Effector CD8-positive, alpha-beta T cell (primary cell): ENCODE measurements at places on chromosomes 3 and 15.

GRCh38 chr3:180631317-180631716 is 29.4 kb downstream of the TTC14 start:
- no peak for DNase-seq

- no peak for DNase-seq
These were observed 6.4 kb downstream of the TLR9 start for GRCh38 chr3:52218937-52219650.

DNA sequence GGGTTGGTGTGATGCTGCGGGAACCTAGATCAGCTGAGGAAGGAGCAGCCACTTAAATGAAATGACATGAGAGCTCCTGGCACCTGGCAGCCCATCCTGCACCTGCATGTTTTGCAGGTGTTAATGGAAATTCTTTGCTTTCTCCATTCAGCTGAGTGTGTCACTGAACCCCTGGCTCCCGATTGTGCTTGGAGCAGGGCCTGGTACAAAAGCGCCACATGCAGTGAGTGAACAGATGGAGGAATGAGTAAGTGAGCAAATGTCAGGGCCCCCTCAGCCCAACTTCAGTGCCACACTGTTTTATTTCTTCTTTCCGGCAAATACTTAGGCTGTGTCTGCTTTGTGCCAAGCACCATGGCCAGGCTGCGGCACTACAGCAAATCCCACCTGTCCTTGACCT is 132.2 kb downstream of the ASB7 start:
- DNase-seq, result no peak

DNA sequence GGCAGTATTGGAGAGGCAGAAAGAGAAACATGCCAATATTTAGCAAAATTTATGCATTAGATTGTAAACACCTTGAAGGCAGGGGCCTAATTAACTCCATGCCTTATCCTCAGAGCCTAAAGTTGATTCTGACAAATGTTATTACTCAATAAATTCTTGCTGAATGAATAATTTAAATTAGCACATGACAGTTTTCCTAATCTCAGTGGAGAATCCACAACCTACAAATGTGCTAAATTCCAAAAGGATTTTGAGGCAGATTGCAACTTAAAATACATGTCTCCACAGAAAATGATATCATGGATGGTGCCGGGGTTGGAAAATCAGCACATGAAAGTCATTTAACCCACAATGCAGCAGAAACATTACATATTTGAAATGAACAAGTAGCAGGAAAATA is 41.1 kb upstream of the NANOGP8 start:
- DNase-seq, result no peak

- DNase-seq, result no peak
These were observed 338.1 kb downstream of the EFHB start for GRCh38 chr3:19595884-19596283.

DNA sequence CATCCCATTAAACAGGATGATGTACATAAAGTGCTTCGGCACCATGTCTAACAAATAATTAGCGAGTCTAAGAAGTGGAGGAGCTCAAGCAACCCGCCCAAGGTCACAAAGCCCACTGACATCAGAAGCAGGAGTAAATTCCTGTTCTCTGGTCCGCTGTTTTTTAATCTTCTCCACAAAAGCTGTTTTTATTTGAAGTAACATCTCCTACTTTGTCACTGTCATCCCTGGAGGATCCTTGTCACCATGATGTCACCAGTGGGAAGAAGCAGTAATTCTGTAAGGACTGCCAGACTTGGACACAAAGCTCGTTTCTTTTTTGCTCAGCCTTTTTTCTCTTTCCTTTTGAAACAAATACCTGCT is 216.2 kb downstream of the STT3B start:
- no peak for DNase-seq

DNA sequence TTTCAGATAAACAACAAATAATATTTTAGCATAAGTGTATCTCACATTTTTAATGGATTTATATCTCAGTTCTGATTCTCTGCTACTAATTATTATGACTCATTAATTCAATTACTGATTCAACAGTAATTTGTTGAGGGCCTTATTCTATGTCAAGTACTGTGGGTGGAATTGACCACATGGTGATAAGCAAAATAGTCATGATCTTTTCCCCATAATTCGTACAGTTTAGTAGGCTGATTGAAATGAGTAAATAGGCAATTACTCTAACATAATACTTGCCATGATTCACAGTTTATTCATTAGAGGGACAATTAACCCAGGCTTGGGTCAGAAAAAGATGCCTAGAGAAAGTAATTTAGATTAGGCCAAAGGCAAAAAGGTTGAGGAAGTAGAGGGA is 60.9 kb upstream of the SLC4A7 start:
- no peak for DNase-seq

- DNase-seq, result no peak
These were observed 42.9 kb upstream of the APH1B start for GRCh38 chr15:63234451-63234870.

GRCh38 chr3:140834266-140835037 is 107.2 kb upstream of the SLC25A36 start:
- no peak for DNase-seq

- DNase-seq, result no peak
These were observed 3.5 kb upstream of the ITGB5 start for GRCh38 chr3:124890573-124891190.

GRCh38 chr3:78957456-78957855 is 810.3 kb downstream of the ROBO1 start:
- DNase-seq, result no peak

DNA sequence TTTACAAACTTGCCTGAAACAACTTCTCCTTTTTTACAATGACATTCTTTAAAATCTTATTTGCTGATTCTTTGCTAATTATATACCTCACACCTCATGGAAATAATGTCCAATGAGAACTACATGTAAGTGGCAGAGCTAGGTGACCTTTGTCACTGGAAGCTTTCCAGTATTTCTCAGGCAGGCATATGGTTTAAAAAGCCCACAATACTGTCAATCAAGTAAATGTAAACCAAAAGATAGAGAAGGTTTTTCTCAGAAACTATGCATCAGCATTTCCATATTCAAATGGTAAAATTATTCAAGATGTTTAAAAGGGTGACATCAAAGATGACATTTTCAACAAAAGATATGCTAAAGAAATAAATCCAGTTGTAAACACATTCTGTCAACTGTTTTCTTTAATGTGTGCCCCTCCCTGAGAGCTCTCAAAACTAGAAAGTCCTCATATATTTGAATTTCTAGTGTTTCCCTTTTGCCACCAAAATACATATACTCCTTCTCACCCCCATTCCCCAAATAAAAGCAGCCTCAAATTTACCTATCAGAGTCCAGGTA is 10.1 kb upstream of the STRIT1 start:
- DNase-seq, result no peak

DNA sequence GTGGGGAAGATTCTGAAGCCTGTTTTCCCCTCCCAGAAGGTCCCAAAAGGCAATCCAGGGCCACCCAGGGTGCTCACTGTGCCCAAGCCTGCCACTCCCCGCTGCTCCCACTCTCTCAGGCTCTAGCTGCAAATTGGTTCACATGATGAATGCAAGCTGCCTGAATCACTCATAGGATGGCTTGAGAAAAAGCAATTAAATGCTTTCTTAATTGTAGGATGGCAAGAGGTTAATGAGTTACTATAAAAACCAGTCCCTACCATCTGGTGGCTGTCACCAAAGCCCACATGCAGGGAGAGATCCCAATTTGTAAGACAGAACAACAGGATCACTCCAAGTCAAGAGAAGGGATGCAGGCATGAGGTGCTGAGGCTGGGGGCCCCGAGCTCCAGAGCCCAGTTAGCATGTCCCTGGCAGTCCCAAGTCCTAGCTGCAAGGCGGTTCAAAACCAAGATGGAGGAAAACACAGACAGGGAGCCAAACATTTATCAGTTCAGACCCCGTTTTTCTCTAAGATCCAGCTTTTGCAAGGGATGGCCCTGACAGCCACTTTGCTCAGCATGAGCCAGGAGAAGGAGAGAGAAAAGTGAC is 207.1 kb downstream of the UACA start:
- no peak for DNase-seq

GRCh38 chr3:115698851-115699591 is 75.7 kb downstream of the GAP43 start:
- no peak for DNase-seq

- no peak for DNase-seq
These were observed 21.3 kb downstream of the ATP13A5 start for GRCh38 chr3:193357291-193357690.

DNA sequence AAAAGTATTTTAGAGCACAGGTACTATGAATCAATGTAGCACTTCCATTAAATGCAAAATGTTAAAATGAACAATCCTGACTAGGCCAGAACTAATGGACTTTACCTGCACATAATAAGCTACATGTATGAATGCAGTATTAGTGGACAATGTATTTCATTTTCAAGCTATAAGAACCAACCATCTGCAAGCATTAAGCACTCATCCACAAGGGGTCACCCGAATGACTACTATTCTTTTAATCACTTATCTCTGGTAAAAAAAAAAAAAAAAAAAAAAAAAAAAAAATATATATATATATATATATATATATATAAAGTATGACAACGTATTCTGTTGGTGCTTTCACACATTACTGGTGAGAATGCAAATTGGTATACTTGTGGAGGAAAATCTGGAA is 7.2 kb downstream of the HERC1 start:
- DNase-seq, result no peak

- DNase-seq, result no peak
These were observed 18.1 kb upstream of the RAF1 start for GRCh38 chr3:12681943-12682390.

GRCh38 chr3:168081171-168081771 is 14.5 kb downstream of the GOLIM4 start:
- DNase-seq, result no peak

DNA sequence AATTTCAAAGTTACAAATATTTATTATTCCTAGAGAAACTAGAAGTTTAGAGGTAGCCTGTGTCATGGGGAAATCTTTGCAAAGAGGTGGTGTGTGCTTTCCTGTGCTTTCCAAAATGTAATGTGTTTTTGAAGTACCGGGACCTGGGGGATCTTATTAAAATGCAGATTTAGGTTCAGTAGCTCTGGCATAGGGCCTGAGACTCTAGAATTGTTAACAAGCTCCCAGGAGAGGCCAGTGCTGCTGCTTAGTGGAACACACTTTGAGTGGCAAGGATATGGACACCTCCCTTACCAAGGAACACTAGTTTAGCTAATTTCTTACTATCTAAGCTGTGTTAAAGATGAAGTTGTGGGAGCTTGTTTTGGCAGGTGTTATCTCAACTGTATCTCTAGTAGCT is 428.9 kb downstream of the VGLL3 start:
- DNase-seq, result no peak

- DNase-seq, result no peak
These were observed 478.2 kb upstream of the DPH6 start for GRCh38 chr15:36024031-36024688.

DNA sequence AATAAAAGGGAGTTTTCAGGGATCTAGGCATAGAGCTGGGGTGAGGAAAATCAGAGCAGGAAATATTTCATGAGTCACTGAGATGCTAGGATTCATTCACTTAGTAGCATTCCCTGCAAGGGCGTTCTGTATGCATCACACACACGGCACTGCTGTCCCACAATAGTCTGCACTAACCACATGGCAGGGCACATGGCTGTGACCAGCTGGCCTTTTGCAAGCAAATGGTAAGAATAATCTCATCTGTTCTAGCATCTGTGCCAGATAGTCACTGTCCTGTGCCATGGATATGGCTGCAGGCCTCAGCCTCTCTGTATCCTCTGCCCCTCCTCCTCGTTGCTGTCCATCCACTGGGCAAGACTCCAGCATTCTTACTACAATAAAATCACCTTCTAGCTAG is 37.8 kb downstream of the BOC start:
- no peak for DNase-seq

DNA sequence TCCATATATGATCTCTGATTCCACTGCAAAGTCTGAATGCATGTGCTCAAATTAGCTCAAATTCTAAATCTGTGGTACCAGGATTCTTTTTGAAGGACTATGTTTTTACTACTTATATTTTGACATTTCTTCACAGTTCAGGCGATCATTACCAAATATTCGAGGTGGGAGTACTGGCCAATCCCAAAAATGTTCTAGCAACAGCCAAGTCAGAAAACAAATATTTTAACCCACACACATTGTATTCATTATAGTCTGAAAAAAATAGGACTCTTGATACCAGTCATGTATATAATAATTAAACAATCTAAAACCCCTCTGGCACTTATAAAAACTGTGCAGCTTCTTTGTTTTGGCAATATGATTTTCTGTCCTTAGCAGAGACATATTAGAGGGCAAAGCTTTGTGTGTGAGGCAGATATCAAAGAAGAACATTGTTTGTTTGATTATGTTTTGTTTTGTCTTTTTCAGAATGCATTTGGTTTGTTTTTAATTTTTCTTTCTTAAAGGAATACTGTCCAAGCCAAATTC is 37.4 kb downstream of the FGF7 start:
- no peak for DNase-seq

GRCh38 chr15:49380912-49381311 is 42.1 kb upstream of the FGF7 start:
- no peak for DNase-seq

GRCh38 chr3:81916890-81917289 is 155.4 kb upstream of the GBE1 start:
- DNase-seq, result no peak
